ENCODE measurements at places on chromosomes 12 and 14.

- DNase-seq = no peak
Observed at GRCh38 chr14:101861464-101861863, 100.0 kb downstream of the PPP2R5C start.

- DNase-seq = peak; percentile 71
Observed at GRCh38 chr12:133081159-133081780, 547 bp downstream of the ZNF140 start.

DNA sequence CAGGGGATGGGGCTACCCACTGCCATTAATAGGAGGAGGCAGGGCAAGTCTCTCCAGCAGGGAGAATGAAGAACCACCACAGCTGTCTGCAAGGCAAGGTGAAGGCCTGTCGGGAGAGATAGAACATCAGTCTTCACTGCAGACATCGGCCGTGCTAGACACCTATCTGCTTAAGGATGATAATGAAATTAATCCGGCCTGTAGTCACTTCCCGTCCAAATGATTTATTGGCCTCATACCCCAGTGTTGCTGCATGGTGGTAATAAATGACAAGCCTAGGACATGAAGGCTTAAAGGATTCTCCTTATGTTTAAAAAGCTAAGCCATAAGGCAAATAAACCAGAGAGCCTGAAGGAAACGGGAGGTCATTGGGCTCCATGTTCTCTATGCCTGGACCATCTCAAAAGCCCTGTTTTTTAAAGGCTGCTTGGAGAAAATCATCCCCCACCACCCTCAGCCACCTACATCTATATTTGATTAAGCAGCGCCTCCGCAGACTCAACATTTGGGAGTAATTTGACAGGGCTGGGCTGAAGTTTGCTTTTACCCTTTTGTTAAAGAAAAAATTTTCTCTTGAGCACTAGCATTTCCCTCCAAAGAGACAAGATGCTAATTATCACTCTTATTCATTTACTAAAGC lies 137.7 kb downstream of the PLXNC1 start:
- no peak for DNase-seq

DNA sequence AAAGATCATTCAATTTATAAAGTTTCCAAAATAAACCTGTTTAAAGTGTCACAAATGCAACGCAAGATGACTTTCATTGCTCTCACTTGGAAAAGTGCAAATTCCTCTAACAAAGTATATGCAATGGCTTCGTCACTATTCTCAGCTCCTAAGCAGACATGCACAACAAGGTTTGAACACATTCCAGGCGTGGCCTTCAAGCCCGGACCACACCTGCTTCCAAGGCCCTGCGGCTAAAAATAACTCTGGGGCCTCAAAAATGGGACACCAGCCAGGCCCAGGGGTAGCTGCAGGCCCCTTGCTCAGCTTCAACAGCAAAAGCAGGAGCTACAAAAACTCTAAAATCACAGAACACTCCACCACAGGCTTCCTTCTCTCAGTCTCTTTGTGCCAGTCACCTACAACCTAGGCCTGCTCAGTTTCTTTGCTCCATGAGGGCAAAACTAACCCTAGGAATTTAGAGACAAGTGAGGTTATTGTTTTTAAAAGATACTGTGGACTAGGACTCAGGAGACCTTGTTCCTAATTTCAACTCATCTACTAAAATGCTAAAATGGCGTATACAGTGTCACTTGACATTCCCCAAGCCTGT lies 29.3 kb downstream of the DUSP16 start:
- peak; percentile 28 for DNase-seq

DNA sequence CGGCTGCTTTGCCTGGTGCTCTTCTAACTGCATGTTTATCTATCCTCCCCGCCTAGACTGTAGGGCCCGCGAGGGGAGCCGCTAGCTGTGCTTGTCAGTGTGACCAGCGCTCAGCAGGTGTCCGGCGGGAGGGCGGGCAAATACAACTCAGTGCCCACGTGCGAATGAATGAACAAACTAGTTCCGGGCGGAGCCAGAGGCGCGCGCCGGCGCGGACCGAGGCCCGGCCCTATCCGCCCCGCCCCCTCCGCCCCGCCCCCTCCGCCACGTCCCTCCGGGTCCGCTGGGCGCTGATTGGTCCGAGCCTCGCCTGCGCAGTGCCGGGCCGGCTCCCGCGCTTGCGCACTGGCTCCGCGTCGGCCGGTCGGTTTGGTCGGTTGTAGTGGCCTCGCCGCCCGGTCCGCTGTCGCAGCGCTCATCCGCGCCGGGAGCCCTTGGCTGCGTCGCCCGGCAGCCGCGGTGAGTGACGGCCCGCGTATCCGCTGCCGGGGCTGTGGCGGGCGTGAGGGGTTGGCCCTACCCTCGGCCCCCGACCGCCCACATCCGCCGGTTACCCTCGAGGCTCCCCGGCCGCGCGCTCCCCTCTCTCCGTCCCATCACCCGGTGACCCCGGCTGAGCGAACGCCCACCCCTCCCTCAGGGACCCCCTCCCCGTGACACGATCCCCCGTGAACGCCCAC lies 60.0 kb downstream of the DDX51 start:
- peak; percentile 95 for DNase-seq

GRCh38 chr14:90979515-90979914 lies 80.9 kb downstream of the RPS6KA5 start:
- DNase-seq = no peak

- DNase-seq = no peak
Observed at GRCh38 chr14:89134640-89135039, 282.4 kb downstream of the FOXN3 start.

- DNase-seq = no peak
Observed at GRCh38 chr12:118354903-118355302, 17.8 kb downstream of the TAOK3 start.

DNA sequence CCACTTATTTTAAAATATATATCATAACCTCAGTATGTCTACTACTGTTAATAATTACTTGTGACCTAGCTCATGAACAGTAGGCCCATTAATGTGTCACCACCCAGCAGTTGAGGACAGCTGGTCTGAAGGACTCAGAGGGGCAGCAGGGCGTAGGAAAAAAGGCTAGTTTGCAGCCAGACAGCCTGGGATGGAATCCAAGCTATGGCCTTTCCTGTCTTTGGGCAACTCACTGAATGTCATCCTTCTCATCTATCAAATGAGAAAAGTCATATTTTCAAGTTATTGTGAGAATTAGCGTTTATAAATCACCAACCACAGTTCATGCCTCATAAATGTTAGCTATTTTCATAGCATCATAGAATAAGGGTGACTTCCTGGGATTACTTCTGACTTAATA lies 12.3 kb downstream of the DENND5B start:
- DNase-seq = no peak

DNA sequence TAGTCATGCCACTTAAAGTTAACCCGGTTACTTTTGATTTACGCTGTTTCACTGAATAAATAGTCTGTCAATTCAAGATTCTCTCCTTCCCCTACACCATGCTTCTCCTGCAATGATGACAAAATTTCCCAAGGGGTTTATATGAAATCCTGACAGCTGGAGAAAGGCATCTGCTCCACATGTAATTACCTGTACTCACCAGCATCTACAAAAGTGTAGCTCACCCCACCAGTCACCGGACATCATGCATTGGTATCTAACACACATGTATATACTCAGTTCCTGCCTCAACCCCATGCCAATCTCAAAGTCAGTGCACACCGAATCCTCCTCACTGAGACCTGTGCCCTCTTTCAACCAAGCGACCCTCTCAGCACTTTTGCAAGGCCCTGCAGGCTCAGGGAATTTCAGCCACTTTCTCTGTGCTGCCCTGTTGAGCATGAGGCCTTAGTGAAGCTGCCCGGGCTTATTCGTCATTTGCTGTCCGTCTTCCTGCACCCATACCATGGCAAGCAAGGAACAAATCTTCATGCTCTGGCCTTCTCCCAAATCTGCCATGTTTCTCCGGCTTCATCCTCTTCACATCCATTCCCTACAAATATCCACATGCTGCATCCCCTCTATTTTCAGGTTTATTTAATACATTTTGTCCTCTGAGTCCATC lies 131.6 kb downstream of the SEC23A start:
- DNase-seq = no peak

DNA sequence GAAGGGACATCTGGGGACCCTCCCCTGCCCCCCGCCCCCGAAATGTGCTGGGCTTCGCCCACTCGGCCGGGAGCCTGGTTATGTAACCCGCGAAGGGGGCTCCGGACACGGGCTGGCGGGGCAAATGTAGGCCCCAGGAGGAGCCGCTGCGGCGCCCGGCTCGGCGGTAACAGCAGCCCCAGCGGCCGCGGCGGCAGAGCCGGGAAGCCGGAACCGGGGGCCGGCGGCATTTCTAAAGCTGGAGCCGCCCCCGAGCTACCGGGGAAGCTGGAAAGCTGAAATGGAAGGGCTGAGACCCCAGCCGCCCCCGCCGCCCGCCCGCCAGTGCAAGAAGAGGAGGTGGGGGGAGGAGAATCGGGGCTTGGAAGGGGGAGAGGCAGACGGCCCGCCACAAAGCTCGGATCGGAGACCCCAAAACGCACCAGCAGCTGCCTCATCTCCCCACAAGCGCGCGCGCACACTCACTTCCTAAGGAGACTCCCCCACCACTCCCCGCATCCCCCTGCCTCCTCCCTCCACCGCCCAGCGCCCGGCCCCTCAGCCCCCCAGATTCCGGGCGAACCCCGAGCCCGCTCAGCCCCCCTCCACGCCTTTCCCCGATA lies 1.5 kb downstream of the KDM2B start:
- DNase-seq = peak; percentile 14

- no peak for DNase-seq
Observed at GRCh38 chr12:63223128-63223527, 72.1 kb upstream of the AVPR1A start.

DNA sequence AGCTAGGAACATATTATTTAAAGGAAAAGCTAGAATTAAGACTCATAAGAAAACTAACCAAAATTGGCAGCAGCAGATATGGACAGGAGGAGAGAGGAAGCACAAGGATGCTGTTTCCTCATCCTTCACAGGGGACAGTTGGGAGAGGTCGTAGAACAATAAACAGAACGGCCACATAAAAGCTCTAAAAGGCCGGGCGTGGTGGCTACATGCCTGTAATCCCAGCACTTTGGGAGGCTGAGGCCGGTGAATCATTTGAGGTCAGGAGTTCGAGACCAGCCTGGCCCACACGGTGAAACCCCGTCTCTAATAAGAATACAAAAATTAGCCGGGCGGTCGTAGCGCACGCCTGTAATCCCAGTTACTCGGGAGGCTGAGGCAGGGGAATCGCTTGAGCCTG lies 10.5 kb downstream of the TCL1B start:
- no peak for DNase-seq

DNA sequence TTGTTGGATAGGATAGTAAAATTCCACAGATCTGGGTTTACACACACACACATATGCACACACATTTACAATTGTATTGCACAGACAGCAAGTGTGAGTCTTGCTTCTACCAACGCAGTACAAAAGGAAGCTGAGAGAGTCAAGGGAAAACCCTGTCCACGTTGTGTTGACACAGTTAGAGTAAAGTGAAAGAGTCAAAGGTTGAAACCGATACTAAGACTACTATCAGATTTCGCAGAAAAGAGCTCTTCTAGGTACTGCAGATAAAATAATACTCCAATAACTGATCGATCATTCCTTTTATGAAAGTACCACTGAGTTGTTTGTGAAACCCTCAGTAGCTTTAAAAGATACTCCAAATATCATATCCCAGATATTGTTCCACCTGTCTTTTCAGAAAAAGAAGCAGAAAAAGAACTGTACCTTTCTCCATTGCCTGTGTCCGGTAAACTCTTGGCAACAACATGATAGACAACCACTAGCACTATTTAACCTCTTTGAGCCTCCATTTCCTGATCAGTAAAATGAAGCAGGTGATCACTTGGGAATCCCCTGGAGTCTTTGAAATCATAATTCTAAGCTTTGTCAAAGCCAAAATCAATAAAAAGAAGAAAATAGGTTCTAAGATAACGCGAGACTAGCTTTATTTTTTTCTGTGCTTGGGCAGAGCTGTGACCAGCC lies 224.6 kb upstream of the FOXN3 start:
- DNase-seq = no peak

DNA sequence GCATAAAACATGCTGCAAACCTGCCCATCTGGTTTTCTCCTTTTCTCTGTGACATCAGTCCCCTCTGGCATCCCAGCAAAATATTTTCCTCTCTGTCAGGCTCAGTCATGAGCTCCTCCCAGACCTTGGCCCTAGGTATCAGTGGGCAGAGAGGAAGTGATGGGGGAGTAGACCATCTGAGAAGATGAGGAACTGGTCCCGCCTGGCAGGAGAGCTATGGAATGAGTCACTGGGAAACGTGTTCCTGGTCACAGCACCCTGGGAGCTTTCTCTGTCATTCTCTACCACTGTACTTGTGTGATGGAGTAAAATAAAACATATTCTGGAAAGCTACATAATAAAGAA lies 5.0 kb upstream of the SRSF9 start:
- DNase-seq = no peak

DNA sequence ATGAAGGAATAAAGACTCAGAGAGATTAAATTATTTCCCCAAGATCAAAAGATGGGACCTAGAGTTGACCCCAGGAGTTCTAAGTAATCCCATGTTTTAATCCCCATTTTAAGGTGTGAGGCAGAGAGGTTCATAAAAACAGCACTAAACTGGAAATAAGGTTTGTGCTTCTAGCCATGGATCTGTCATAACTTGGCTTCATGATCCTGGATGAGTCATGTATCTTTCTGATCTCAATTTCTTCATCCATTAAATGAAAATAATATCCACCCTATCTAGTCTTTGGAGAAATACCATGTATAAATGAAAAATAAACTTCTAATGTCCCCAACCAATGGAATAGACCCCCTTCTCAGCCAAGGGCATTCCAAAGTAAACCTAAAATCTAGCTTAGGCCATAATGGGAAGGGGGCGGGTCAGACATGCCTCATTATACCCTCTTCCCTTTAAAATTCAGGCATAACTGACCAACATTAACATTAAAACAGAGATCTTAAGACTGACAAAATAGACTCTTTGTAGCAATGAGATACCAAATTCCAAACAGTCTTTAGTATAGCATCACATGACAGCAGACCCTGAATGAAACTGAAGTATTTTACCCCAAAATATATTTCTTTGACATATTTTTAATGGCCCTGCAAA lies 47.8 kb downstream of the SLC41A2 start:
- DNase-seq = no peak

DNA sequence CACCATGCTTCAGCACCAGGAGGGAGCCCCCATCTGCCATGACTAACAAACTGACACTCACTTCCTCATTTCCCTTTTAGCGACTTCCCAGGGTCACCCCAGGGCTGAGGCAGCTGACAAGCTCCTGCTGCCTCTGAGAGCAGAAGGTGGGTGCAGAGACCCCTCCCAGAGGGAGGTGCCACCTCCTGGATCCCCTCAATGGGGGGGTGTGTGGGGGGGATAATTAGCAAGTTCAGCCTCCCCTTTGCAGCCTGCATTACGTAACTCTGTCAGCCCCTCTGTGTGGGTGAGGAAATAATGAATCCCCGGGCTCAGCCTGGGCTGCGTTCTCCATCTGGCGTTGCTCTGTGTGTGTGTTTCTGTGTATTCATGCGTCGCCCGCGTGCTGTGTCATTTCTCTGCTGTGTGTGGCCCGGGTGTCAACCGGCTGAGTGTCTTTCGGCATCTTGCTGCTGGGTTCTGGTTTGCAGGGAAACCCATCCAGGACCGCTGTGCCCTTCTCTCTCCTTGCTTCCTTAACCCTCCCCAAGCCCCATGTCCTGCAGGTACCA lies 28.0 kb downstream of the NOS1 start:
- DNase-seq = no peak

Measured in NCI-H345 (cell line).